ENCODE measurements at places on chromosomes 4 and X. TPM values are rescaled to one million over a fixed set of nuclear protein-coding genes. Genes with fewer than 3 reads are reported as not detected.

- DNase-seq, result no peak
Measured at GRCh38 chrX:118189628-118190027, 73.0 kb upstream of the KLHL13 start.

GRCh38 chrX:107565015-107565414 is 63.3 kb upstream of the PRPS1 start:
- no peak for DNase-seq

Gene MAGEA2B
- not detected for total RNA-seq

DNA sequence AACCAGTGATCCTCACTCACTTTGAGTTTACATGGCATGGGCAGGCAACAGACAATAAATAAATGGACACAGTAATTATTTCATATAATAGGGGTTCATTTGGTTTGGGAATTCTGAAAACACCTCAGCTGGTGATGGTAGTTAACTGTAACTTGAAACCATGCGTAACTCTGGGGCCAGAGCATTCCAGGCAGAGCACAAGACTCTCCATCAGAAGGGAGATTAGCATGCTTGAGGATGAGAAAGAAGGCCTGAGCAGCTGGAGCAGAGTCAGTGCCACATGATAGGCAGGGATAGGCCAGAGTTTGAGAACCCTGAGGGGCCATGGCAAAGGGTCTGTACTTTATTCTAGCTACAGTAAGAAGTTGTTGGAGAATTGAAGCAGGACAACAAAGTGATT is 56.3 kb upstream of the CXCL8 start:
- no peak for DNase-seq

Gene ABLIM2
- under 0.01 TPM for total RNA-seq

Gene SHROOM2
- 5.8 TPM for total RNA-seq

Gene RHOXF1
- not detected for total RNA-seq

Gene PCSK1N
- not detected for total RNA-seq

DNA sequence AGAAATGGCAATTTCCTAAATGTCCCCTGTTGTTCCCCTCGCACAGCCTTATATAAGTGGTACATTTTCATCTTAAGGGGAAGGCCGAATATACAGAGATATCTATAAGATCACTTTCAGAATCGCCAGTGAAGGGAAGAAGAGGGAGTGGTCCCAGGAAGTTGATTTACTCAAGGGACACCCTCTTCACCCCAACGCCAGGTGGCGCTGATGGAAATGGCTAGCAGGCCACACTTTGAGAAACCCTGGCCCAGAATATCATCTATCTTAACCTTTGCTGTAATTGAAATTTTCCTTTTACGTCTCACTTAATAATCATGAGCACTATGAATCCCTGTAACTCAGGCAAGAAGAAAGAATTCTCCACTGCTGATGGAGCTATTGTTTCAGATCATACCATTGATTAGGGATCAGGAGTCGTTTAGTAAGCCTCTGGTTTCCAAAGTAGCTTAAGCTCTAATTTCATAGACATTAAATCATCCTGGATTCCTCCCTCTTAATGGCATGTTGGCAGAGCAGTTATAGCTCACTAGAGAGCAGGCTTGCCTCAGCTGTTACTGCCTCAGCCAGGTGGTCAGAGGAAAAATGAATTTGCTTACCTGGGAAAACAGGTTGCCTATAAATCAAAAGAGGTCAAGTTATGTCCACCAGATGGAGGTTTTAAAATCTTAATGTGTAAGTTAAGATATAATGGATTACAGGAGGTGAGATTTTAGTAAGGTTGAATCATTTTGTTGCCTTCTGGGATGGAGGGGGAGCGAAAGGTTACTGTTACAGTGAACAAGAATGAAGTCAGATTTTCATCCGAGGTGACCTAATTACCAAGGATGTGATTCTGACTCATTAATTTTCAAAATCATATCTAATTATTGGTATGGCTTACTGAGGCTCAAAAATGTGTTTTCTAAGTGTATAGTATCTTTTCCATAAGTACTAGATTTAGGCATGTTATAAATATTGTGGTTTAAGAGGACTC is 941.2 kb upstream of the TENM3 start:
- no peak for DNase-seq

Gene FAT1
- total RNA-seq, result 454 TPM

GRCh38 chr4:144757969-144758368 is 112.0 kb downstream of the HHIP start:
- no peak for DNase-seq

DNA sequence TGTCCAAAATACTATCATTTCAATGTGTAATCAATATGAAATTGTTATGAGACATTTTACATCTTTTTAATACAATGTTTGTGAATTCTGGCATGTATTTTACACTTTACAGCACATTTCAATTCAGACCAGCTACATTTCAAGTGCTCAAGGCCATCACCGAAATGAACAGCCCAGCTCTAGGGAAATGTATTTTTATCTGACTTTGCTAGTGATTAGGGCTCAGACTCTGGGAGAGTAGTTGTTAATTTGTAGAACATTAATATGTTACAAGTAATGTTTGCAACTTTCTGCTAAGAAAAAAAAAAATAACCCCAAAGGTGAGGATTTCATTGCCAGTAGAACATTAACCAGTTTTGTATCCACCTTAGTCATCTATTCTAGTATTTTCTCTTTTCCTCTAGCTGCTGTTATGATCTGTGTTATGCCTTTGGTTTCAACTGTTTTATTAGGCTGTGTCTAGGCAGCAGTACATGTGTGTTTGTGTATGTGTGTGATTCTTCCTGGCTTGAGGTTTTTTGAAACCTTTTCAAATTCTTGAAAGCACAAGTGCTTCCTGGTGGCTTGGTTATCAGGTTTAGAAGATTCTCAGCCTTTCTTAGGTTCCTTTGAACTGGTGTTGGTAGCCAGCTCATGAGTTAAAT is 125.9 kb downstream of the NSUN7 start:
- DNase-seq, result no peak

Gene IL3RA
- not detected for total RNA-seq

DNA sequence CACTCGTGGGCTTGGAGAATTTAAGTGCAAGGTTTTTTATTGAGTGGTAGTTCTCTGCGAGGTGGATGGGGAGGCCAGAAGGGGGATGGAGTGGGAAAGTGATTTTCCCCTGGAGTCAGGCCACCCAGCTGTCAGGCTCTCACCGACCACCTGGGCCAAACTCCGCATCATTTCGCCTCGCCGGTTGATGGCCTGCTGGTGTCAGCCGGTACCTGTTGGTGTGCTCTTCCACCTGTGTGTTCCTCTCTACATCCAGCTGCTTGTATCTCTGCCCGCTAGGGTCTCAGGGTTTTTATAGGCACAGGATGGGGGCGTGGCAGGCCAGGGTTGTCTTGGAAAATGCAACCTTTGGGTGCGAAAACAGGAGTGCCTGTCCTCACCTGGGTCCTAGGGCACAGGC is 200.9 kb downstream of the DACH2 start:
- DNase-seq, result no peak

DNA sequence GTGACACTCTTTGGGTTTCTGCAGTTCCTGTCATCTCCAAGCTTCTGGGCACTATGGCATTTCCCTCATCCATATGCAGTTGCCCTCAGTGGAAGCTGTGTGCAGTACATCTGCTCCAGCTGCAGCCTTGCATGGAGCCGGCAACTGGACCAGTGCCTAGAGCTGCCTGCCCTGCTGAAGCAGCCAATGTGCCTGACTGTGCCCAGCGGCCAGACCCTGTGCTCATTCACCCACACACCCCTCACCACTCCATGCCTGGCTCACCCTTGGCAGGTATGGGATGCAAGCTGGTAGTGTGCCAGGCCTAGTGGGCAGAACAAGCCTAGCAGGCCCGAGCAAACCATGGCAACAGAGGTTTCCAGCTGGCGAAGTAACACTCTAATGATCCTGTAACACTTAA is 370.8 kb downstream of the FSTL5 start:
- DNase-seq, result no peak

- DNase-seq, result peak; percentile 59
Measured at GRCh38 chrX:129478516-129478915, 44.8 kb downstream of the SMARCA1 start.

DNA sequence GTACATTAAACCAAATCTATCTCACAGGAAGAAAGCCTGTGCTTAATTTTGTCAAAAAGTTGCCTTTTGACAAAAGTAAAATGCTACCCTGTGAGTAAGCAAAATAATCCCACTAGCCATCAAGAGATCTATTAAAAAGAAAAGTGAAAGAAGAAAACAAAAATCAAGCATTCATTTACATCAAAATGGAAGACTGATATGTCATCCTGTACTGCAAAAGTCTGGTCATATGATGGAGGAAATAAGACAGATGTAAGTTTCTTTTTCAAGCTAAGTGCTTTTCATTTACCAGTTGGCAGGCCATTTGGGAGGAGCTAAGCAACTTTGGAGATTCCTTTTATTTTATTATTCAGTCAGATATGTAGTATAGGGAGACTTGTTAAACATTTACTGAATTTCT is 387.4 kb downstream of the SPOCK3 start:
- DNase-seq, result no peak

- no peak for DNase-seq
Measured at GRCh38 chr4:113405874-113406722, 355.4 kb downstream of the CAMK2D start.

DNA sequence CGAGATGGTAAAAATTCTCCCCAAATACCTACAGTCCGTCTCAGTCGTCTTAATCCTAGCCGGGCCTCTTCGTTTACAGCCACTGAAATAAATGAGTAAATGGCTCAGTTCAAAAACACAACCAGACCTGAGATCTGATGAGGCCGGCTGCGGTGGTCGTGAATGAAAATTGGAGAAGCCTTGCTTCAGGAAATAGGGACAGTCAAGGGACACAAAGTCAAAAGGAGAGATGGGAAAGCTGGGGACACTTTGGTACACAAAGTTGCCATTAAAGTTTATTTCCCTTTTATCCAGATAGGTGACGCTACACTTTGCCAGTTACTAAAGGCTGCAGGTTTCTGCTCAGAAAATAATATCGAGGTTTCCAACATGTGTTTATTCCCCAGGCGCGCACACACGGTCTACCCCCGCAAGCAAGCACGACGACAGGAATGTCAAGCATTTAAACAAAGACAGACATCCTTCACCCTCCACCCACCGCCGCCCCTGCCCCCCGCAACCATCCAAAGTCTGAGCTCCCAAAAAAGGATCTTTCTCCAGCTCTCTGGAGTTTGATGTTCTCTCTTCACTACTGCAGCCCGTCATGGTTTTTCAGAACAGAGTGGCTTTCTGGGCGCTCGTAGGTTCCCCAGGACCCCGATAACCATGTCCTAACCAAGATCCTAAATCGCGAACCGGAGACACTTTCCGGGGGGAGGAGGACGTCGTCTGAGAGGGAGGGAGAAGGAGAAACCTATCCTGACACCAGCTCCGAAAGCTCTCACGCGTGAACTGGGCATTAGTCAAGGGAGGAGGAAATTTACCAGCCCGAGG is 1.3 kb upstream of the PCDH7 start:
- DNase-seq, result peak; percentile 62

Gene HSD17B13
- total RNA-seq, result not detected

GRCh38 chrX:41085878-41086626 is 807 bp downstream of the USP9X start:
- DNase-seq, result peak; percentile 52

GRCh38 chrX:10175319-10175871 is 18.6 kb downstream of the CLCN4 start:
- DNase-seq, result peak; percentile 84

Gene HPGDS
- not detected for total RNA-seq

Measured in fibroblast of villous mesenchyme (primary cell).